Occipital lobe (tissue), 3 donors: ENCODE measurements at places on chromosomes 6 and 20.

DNA sequence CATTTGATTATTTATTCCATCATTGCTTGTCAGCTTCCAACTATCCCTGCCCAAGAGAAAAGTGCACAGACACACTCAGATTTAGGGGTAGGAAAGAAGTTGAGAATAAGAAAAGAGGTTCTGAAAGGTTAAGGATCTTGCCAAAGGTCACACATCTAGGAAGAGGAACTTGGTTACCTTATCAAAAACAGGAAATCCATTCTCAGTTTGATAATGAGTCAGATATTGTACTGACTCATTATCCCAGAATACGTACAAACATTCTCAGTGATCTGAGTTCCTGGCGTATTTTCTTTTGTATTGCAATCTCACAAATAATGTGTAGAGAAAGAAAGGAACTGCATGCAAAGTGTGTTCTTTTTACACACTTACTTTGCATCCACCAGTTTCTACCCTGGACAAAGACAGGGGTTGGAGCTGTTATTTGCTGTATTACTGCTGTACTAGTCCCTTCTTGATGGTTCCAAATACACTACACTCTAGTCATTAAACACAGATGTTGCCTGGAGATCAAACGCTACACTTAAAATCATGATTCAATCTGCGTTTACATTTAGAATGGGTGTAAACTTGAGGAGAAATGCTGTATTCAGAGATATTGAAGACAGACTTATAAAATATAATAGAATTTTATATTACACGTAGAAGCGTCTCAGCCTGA is 545.7 kb downstream of the PRKN start:
- DNase-seq, result no peak

DNA sequence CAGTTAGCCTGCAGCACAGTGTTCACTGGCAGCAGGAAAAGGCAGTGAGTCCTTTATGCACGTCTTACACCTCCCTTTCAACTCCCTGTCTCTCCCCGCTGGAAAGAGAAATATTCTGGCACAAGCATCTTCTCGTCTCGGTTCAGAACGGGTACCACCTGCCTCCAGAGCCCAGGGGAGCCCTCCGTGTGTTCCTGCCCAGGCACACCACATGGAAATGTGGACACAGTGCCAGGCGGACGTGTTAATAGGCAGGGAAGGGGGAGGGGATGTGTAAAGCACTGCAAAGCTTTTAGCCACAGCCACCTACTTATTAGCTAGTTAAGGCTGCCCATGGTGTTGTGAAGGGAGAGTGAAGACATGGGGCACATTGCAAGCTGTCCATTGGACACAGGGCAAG is 219.7 kb downstream of the FARS2 start:
- no peak for DNase-seq

DNA sequence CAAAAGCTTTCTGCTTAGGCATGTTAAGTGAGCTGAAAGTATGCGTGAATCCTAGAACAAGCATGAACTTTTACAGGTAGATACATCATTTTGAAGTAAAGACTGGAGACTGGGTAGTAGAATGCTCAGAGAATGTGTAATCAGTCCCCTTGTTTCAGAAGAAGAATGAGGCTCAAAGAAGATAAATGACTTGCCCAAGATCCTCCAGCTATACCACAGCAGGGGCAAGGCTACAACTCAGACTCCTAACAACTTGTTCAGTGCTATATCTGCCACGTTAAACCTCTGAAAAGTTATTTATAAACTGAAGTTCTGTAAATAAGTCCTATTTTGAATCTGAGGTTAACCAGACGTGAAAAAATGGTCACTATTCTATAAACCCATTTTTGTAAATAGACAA is 2.9 kb downstream of the RIPOR2 start:
- DNase-seq, result no peak

- no peak for DNase-seq
Measured at GRCh38 chr20:45117581-45117980, 2.6 kb upstream of the WFDC5 start.

GRCh38 chr20:48789185-48789668 is 38.6 kb downstream of the PREX1 start:
- no peak for DNase-seq

DNA sequence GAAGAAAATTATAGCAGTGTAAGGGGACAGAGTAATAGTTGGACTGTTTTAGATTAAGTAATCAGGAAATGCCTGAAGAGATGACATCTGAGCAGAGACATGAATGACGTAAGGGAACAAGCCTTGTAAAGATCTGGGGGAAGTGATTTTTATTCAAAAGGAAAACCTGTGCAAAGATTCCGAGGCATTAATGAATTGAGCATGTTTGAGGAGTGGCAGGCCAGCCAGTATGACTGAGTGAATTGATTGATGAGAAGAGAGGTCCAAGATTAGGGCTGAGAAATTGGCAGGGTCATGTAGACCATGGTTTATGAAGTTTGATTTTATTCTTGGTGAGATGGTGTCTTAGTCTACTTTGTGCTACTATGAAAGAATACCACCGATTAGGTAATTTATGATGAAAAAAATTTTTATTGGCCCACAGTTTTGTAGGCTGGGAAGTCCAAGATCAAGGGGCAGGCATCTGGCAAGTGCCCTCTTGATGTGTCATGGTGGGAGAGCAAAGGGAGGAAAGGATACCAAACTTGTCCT is 95.1 kb downstream of the LIN28B start:
- DNase-seq, result no peak

DNA sequence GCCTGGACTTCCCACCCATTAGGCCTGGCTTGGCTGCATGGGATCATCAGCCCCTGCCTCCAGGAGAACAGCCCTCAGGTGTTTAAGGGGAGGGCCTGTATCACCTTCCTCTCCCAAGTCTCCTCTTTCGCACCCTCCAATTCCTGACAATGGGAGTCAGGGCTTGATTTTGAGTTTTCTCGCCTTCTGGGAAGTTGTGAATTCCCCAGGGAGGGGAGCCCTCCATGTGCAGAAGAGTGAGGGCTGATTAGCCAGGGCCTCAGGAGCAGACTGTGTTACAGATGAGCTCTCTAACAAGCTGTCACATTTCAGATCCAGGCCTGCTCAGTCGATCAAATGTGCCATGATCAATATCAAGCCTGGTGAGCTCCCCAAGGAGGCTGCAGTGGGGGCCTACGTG is 42.4 kb downstream of the CNBD2 start:
- no peak for DNase-seq

- DNase-seq, result no peak
Measured at GRCh38 chr20:50395251-50395729, 114.9 kb upstream of the PTPN1 start.

- DNase-seq, result no peak
Measured at GRCh38 chr6:49155316-49155715, 307.7 kb downstream of the MMUT start.

DNA sequence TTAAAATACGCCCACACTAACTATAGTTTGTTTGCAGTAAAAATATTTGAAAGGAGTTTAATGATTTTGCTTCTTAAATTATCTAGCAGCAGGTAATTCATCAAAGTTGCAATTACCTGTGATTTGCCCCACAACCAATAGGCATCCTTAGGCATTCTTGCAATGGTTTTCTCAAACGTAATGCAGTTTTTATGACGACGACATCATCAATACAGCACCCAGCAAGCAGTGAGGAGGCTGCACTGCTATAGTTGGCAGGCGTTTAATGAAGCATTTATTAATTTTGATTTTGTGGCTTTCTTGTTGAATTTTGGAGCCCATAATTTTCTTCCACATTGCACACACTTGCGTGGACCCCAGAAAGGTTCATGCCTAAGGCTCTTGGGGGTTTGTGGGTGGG is 28.1 kb upstream of the APCDD1L start:
- no peak for DNase-seq

DNA sequence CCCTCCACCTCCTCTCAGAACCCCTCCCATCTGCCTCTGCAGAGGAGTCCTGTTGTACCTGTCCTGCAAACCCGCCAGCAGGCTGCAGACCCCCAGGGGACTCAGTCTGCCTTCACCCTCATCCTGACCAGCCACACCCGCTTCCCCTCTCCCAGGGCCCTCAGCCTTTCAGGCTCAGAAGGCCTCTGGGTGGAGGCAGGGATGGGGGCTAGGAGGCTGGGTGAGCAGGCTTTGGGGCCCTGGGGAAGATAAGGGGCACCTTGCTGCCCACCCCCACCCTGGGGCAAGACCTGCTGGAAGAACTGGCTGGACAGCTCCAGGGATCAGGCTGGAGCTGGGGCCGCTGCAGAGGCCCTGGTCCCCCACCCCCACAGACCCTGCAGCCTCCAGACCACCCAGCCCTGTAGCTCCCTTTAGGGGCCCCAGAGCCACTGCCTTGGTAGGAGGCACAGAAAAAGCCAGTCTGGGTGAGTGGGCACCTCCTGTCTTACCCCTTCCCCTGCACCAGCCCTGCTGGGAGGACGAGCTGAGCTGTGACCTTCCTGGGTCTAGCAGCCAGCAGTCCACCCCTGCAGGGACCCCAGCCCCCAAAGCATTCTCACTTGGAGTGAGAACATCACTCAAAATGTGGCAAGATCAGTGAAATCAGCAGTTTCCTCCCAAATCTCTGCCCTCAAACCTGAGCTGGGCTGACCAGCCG is 5.2 kb downstream of the TEAD3 start:
- DNase-seq, result no peak

- peak; percentile 59 for DNase-seq
Measured at GRCh38 chr6:87723170-87724078, 21.4 kb upstream of the AKIRIN2 start.

- no peak for DNase-seq
Measured at GRCh38 chr20:44460795-44461141, 14.9 kb upstream of the TTPAL start.

GRCh38 chr6:125346201-125346925 is 44.6 kb upstream of the HDDC2 start:
- no peak for DNase-seq

DNA sequence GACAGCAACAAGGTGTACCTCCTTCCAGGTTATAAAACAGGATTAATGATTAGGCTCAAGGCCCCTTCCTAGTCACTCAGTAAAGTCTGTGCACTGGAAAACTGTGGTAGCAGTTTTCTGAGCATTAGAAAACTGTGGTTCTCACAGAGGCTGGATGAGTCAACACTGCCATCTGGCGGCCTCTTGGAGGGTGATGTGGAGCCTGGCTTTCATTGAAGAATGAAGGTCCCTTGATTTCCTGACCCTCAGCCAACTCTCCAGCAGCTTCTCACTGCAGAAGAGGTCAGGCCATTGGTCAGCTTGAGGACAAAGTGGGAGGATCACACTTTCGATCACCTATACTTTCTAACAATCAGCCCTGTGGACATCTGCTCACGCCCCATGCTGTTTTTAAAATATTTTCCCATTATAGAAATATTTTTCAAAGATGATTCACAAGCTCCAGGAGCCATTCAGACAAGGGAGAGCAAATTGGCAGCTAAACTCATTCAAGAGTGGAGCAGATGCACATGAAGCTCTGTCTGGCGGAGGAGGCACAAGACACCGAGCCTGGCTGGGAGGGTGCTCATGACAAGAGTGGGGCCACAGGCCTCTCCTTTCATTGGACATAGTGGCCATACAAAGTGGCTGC is 23.2 kb downstream of the PSMB1 start:
- DNase-seq, result peak; percentile 55

- DNase-seq, result no peak
Measured at GRCh38 chr20:59137532-59137931, 26.1 kb upstream of the ZNF831 start.

- DNase-seq, result no peak
Measured at GRCh38 chr20:63911176-63911575, 16.2 kb downstream of the DNAJC5 start.

DNA sequence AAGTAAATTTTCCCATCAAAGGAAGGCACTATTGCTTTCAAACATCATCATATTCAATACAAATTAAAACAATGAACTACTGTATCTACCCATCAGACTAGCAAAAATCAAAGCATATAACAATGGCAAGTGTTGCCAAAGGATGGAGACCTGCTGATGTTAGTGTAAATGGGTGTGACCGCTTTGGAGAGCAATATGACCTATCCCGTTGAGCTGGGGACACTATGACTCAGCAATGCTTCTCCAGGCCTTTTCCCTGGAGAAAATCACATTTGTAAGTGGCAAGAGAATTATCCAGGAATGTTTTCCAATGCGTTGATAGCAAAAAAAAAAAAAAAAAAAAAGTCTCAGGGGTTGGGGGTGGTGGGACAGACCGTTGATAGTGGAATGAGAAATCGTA is 46.1 kb downstream of the PHACTR3 start:
- no peak for DNase-seq

DNA sequence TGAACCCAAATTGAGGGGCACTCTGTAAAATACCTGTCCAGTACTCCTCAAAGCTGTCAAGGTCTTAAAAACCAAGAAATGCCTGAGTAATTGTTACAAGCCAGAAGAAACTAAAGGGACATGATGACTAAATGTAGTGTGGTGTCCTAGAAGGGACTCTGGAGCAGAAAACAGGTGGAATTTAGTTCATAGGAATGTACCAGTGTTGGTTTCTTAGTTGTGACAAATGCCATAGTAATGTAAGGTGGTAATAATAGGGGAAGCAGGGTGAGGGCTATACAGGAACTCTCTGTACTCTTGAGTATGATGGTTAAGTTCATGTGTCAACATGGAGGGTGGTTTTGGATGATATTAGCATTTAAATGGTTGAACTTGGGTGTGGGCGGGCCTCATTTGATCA is 92.3 kb downstream of the CNBD2 start:
- DNase-seq, result no peak

DNA sequence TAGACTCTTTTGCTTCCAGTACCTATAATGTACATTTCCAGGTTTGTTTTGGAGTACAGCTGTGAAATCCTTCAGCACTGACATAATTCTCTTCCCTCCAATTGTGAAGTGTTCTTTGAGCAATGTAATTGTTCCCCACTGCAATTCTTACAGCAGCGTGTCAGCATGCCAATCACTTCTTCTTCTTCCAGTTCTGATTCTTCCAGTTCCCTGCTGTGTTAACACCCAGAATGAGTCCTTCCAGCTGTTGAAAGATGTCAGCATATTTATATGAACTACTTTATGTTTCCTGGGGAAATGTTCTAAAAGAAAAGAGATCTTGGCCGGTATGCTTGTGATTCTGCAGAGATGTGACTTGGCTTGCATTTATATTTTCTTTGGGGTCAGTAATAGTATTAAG is 213.9 kb downstream of the UNC5CL start:
- DNase-seq, result no peak

DNA sequence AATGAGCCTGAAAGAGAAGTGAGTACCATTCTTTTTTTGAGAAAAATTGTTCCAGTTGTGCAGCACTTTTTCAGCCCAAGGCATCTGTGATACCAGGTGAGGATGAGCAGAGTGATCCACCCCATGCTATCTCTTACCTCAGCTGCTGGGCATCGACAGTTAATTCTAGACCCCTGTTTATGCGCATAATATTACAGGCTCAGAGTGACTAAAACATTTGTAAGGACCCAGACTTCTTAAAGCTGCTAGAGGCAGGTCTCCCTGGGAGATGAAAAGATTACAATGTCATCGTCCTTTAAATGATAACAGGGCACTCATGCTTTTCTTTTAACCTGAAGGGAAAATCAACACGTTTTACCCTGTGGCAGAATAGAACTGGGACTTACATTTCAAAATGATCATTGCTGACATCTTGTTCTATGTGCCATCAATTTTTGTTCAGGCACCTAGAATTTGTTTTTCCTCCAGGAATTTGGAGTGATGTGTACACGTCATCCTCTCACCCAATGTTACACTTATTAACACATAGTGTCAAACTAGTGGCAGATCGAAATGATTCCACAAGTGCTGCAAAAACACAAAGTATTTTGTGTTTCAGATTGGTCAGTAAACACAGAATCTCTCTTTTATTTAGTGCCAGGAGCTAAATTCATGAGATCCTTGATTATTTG is 684.6 kb downstream of the UTRN start:
- DNase-seq, result no peak
